ENCODE measurements at places on chromosomes 6 and 20.

DNA sequence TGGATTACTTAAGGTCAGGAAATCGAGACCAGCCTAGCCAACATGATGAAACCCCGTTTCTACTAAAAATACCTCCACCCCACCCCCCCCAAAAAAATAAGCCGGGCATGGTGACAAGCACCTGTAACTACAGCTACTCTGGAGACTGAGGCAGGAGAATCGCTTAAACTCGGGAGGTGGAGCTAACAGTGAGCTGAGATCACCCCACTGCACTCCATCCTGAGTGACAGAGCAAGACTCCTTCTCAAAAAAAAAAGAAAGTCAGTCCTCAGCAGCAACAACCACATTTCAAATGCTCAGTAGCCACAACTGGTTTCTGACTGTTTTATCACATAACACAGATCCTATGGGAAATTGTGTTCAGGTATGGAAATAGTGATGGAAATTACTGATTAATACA is 135.3 kb downstream of the HFE start:
- peak; percentile 17 for DNase-seq

- DNase-seq: no peak
Observed at GRCh38 chr20:40154514-40154913, 534.5 kb downstream of the MAFB start.

DNA sequence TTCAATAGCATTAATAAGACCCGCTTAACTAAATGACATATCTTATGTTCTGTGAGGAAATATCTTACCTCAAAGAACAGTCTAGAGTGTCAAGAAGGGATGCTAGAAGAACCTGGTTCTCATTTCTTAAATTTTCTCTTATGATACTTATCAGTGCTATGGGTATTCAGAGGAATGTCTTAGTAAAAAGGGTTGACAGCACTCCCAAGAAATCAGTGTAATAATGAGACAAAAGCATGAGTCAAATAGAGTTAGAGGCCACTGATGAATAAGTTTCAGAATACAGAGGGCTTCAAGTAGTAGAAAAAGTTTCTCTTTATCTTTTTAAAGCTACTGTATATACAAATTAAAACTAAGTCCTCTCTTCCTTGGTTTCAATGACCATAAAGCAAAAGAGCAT is 242.8 kb downstream of the GJA1 start:
- DNase-seq: no peak

DNA sequence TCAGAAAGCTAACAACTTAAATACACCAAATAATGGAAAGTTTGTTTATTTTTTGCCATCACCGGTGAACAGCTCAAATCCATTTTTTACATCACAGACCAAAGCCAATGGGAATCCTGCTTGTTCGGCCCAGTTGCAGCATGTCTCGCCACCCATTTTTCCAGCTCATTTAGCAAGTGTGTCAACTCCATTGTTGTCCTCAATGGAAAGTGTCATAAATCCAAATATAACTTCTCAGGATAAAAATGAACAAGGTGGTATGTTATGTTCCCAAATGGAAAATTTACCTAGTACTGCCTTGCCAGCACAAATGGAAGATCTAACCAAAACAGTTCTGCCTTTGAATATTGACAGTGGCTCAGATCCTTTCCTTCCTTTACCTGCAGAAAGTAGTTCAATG is 65.3 kb upstream of the SMIM8 start:
- no peak for DNase-seq

GRCh38 chr20:49276161-49276960 is 1.5 kb downstream of the ZNFX1 start:
- DNase-seq: no peak

DNA sequence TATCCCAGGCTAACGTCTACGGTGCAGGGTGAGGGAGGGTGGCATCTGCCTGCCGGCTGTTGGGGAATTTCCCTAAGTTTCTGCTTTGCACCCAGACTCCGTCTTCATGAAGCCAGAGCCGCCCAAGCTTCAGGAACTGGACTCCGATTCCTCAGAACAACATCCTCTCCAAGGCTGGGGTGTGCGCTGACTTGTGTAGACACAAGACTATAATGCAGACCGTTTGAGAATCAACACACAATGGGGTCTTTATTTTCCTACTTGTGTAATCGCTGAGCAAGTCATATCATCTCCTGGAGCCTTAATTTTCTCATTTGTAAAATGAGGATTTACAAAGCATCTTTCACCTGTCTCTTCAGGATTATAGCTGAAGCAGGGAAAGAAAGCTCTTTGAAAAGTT is 160.5 kb upstream of the AGPAT4 start:
- no peak for DNase-seq

DNA sequence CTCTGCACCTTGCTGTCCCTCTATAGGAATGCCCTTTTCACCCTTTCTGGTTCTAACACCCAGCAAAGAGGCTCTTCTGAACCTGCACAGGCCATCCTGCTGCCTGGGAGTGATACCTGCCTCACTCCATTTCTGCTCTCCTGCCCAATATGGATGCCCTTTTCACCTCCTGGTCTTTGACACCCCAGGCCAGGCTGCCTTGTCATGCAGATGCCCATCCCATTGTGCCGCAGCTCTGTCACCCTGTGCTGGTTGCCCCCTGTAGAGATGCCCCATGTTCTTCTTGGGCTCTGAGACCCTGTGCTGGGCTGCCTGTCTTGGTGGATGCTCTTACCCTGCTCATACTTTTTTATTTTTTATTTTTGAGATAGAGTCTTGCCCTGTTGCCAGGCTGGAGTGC is 95.3 kb downstream of the CDKAL1 start:
- no peak for DNase-seq

- DNase-seq: peak; percentile 21
Observed at GRCh38 chr6:96522465-96523009, 931 bp downstream of the UFL1 start.

DNA sequence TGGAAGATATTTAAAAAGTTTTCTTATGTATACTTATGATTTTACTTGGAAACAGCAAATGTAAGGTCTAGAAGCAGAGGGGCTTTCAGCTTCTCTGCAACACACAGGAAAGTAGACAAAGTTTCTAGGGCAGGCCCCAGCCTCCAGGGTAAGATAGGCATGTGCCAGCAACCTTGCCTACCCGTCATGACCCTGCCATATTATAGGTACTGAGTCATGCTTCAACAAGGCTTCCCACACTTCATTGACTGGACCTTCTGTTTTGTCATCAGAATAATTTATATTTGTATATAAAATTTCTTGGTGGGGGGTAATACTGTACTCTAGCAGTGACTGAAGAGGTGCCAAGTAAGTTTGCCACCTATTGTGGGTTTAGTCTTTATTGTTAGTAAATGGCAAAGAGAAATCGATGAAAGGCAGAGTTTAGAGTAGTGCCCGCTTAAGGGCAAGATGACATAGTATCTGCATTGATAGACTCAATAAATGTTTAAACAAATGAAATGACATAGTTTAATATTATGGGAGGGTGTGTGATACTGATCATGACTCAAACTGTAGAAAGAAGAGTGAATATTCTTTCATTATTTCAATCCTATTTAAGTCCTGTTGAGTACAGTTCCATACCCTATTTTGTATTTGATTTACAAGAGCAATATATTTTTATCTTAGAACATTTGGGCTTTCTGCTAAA is 95.6 kb downstream of the JARID2 start:
- DNase-seq: no peak

DNA sequence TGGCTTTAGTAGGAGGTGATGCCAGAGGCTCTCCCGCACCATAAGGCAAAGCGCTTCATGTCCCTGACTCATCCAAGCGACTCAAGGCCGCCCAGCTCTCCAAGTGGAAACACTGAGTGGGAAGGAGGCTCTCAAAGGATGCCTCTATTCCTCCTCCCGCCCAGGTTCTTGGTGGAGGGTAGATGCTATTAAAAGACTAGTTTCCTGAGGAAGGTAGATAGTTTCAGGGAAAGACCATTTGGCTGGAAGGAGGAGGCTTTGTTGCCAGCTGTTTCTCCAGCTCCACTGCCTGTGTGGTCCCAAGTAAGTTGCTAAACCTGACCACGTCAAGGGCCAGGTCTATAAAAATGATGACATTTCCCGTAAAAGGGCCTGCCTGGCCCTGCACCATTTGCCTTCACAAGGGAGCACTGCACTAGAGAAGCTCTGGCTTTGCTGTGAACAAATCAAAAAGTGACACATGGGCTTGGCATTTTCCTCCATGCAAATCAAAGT is 48.2 kb downstream of the GMDS start:
- no peak for DNase-seq

- DNase-seq: no peak
Observed at GRCh38 chr6:170128346-170128745, 162.5 kb downstream of the DLL1 start.

Data from SK-N-DZ (cell line).